ENCODE measurements at places on chromosomes 5 and 9.

GRCh38 chr5:180138976-180139730 is 67.6 kb upstream of the RNF130 start:
- DNase-seq = no peak

DNA sequence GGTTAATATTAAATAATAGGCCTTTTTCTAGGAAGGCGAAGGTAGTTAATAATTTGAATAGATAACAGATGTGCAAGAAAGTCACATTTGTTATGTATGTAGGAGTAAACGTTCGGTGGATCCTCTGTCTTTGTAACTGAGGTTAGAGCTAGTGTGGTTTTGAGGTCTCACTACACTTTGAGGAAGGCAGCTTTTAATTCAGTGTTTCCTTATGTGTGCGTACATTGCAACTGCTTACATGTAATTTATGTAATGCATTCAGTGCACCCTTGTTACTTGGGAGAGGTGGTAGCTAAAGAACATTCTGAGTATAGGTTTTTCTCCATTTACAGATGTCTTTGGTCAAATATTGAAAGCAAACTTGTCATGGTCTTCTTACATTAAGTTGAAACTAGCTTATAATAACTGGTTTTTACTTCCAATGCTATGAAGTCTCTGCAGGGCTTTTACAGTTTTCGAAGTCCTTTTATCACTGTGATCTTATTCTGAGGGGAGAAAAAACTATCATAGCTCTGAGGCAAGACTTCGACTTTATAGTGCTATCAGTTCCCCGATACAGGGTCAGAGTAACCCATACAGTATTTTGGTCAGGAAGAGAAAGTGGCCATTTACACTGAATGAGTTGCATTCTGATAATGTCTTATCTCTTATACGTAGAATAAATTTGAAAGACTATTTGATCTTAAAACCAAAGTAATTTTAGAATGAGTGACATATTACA is 45.7 kb downstream of the TGFBR1 start:
- no peak for DNase-seq

- no peak for DNase-seq
Measured at GRCh38 chr5:120609570-120609969, 145.5 kb downstream of the PRR16 start.

DNA sequence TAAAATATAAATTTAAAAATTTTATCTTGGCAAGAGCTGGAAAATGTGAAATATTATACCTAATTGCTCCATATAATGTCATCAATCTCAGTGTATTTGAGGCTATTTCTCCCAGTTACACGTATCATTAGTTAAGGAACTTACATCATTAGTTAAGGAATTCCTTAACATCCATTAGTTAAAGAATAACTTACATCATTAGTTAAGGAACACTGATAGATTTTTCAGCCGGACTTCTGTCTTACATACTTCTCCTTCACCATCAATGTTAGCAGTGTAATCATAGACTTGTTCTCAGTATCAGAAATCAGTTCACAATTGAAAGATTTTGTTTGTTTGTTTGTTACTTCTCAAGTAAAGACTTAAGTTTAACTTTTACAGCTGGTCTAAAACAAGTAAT is 524.4 kb upstream of the CHD1 start:
- no peak for DNase-seq

GRCh38 chr9:96245399-96245798 is 56.6 kb downstream of the HSD17B3 start:
- no peak for DNase-seq

GRCh38 chr5:72291601-72292000 is 28.4 kb downstream of the MRPS27 start:
- no peak for DNase-seq

- DNase-seq = no peak
Measured at GRCh38 chr5:175576096-175576495, 81.8 kb upstream of the HRH2 start.

DNA sequence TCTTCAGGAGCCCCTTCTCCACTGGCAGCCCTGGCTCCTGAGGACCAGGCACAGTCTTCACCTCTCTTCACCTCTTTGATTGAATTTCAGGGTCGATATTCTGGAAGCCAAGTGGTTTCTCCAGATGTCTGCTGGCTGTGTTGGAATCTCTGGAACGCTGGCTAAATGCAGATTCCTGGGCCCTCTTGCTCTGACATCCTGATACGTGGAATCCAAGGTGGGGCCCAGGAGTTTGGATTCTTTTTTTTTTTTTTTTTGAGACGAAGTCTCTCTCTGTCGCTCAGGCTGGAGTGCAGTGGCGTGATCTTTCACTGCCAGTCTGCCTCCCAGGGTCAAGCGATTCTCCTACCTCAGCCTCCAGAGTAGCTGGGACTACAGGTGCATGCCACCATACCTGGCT is 26.8 kb upstream of the IER5L start:
- no peak for DNase-seq

- no peak for DNase-seq
Measured at GRCh38 chr5:105898183-105898582, 1772.6 kb downstream of the EFNA5 start.

- DNase-seq = no peak
Measured at GRCh38 chr9:108188976-108189375, 666.8 kb downstream of the ACTL7B start.

GRCh38 chr9:18023332-18023731 is 444.5 kb downstream of the SH3GL2 start:
- DNase-seq = no peak
